PC-9 (cell line): ENCODE measurements at places on chromosomes 4 and X. TPM values are rescaled to one million over a fixed set of nuclear protein-coding genes. Genes with fewer than 3 reads are reported as not detected.
A peak's percentile ranks its signal among the peaks of the same experiment; 100 is the strongest.

- no peak for DNase-seq
These were observed 19.5 kb downstream of the COMMD8 start for GRCh38 chr4:47444031-47444430.

GRCh38 chr4:7629501-7630254, 194.9 kb upstream of the PSAPL1 start:
- DNase-seq: no peak

DNA sequence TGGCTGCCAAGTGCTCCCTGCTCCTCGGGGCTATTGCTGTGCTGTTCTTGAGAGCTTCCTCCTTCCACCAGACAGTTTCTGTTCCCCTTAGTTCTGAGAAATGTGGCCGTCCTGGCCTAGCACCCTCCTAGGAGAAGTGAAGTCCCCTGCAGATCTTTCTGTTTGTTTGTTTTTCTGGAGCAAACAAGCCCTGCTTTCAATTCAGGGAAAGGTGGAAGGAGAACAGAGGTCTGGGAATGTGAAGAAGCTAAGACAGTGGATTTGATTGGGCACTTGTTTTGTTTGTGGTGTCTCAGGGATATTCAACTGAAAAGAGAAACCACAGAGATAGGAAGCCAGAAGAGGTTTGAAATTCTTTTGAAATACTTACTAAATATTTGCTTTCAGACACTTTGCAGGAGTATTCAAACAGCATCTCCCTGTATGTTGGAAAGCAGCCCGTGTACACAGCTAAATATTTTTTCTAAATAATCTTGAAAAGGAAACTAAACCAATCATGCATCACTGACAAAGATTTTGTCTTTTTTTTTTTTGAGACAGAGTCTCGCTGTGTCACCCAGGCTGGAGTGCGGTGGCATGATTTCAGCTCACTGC, 36.5 kb upstream of the PPM1K start:
- peak; percentile 10 for DNase-seq

Gene LEF1
- total RNA-seq: 2.8 and 3.4 TPM in 2 replicates

Gene FAM47A
- total RNA-seq: not detected in 2 replicates
